Endothelial cell of umbilical vein (primary cell): ENCODE measurements at places on chromosomes 6 and 20.

- no peak for DNase-seq
Measured at GRCh38 chr20:47701612-47702011, 83.7 kb downstream of the SULF2 start.

GRCh38 chr6:146433881-146434731 lies 109.5 kb upstream of the RAB32 start:
- no peak for DNase-seq

GRCh38 chr20:50317609-50318008 lies 127.0 kb downstream of the CEBPB start:
- DNase-seq, result no peak

DNA sequence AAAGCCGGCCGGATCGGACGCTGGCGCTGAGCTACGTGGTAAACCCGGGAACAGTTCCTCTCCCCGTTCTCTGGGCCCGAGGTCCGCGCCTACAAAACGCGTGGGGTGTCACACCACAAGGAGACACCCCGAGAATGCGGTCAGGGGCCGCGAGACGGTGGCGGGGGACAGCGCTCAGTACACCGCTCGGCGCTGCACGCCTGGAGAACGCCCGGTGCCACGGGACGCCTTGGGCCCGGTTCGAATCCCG lies 670 bp downstream of the NCOA5 start:
- DNase-seq, result no peak

DNA sequence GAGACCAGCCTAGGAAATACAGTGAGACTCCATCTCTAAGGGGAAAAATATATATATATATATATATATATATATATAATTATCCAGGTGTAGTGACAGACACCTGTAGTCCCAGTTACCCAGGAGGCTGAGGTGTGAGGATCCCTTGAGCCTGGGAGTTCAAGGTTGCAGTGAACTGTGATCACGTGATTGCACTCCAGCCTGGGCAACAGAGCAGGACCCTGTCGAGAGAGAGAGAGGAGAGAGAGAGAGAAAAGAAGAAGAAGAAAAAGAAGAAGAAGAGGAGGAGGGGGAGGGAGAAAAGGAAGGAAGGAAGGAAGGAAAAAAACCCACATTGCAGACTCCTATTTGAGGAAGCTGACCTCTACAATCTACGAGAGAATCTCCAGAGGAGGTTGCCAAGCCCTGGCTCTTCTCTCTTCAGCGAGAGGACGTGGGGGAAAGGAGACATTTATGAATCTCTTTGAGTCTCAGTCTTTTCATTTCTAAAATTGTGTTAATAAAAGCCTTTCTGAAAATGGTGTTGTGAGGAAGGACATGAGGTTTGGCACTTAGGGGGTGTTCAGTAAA lies 49.7 kb downstream of the COL11A2 start:
- DNase-seq, result no peak

GRCh38 chr6:22098601-22099031 lies 198.2 kb downstream of the PRL start:
- peak; percentile 67 for DNase-seq

GRCh38 chr20:49712118-49712517 lies 1.6 kb downstream of the B4GALT5 start:
- DNase-seq, result no peak

DNA sequence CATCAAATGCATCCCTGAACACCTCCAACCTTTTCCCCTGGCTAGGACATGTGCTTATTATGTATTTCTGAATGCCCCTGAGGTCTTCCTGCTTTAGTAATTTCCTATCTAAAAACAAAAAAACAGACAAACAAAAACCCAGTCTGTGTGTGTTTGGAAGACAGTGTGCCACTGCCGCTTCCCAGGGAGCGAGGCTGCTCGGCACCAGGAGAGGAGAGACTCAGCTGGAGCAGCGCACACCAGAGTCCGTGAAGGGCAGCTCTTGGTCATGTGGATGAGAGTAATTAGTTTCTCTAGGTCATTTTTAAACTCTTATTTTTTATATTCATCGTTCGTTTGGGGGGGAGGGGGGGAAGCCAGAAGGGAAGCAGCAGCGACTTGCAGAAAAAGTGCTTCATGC lies 10.0 kb upstream of the ANKRD60 start:
- DNase-seq, result no peak

- DNase-seq, result no peak
Measured at GRCh38 chr6:170186006-170186935, 104.6 kb downstream of the DLL1 start.

DNA sequence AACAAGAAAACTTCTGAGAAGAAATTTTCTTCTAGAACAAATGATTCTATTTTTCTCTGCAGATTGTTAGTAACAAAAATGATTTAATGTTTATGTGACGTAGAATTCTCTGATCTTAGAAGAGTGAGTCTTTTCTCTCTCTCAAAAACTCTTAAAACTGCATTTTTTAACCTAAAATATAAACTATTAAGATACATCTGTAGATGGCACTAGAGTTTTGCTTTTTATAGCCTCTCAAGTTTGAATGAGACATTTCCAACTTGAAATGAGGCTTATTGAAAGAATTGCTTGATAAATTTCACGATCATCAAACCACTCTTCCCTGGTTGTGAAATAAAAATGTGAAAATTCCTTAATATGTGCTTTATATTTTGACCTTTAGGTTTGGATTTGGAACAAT lies 53.8 kb downstream of the PHF3 start:
- peak; percentile 5 for DNase-seq

- DNase-seq, result no peak
Measured at GRCh38 chr6:5781019-5781418, 225.7 kb downstream of the NRN1 start.

- no peak for DNase-seq
Measured at GRCh38 chr20:61041481-61041880, 210.6 kb upstream of the CDH4 start.

DNA sequence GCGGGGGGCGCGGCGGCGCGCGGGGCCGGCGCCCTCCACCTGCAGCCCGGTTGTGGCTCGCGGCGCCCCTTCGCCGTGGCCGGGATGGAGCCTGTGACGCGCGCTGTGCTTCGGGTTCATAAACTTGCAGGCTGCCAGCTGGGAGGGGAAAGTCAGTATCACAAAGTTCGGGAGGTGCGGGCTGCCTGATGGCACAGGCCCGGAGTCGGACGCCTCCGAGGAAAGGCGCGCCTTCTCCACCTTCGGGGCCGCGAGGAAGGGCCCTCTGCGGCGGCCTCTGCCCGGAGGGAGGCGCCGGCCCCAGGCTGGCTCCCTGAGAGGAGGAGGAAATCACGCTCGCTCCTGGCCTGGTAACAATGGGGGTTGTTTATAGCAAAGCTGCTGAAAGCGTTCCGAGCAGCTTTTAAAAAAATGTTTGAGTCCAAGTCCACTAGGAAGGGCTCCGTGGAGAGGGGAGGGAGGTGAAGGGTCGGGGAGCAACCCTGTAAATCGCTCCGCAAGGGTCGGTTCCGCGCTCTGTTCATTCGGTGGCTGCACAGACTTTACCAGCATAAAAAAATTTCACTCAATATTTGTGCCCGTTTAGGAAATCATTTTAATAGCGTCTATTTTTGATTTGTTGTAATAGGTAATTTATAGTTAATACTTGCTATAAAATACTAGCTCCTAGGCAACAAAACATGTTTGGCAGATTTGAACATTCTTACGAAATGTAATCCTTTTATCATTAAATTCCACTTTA lies 1.0 kb downstream of the AFDN start:
- DNase-seq, result peak; percentile 67

GRCh38 chr6:97427648-97428047 lies 144.6 kb upstream of the MMS22L start:
- DNase-seq, result no peak

DNA sequence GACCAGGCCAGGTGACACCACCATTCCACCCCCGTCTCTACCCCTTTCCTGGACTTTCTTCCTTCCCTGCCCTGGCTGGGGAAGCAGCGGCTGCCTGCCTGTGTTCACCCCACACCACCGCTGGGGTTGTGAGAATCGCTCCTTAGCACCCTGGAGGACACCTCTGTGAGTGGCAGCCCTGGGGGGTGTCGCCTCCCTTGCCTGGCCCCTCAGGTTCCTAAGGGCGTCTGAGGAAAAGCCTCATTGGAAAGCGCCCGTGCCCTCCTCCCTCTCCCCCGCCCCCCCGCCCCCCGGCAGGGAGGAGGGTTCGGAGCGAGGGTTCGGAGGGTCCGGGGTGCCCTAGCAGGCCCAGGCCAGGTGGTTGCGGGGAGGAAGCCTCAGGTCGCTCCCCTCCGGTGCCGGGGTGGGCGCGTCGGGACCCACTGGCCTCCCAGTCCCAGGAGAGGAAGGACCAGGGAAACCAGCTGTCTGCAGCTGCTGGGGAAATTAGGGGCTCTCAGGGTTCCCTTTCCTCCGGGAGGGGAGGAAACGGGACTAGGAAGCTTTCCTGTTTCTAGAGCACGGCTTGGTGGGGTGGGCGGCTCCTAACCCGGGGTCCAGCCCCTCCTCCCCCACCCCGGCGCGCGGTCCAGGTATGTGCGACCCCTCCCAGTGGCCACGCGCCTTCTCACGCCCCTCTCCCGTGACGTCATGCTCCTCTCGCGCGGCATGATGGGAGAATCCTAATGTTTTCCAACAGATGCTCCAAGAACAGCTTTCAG lies at the start of gene PHACTR3:
TSS of gene PHACTR3 (plus strand) at position 760 of the 761 bp plus-strand sequence. CDS start 475 bp downstream, outside the sequence.
- DNase-seq, result no peak

GRCh38 chr20:45100563-45101245 lies at the start of gene KCNS1:
TSS of gene KCNS1 (minus strand) at chr20:45101127. CDS start at chr20:45099236, 1,891 bp downstream.
- peak; percentile 25 for DNase-seq

DNA sequence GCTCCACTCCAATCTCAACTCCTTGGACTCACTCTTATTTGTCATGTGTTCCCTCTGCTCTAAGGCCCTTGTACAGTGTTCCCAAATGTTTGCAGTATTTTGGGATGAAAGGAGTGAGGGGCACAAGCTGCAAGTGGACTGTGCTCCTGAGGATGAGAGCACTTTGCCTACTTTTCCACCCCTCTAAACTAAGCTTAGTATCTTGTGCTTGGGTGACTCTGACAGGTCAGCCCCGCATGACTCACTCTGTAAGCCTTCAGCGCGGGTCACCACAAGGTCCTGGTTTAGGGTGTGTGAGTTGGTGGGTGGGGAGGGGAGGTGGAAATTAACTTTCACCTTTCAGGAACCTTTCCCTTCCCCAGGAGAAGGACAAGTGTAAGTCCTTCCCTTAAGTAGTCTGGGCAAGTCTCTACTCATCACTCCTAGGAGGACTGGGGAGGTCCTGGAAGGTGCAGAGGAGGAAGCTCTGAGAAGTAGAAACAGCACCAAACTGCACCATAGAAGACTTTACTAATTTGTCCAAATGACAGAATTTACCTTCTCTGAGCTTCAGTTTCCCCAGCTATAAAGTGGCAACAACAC lies 68.8 kb upstream of the EPB41L1 start:
- no peak for DNase-seq

- DNase-seq, result no peak
Measured at GRCh38 chr6:114989279-114989964, 646.6 kb upstream of the HS3ST5 start.

DNA sequence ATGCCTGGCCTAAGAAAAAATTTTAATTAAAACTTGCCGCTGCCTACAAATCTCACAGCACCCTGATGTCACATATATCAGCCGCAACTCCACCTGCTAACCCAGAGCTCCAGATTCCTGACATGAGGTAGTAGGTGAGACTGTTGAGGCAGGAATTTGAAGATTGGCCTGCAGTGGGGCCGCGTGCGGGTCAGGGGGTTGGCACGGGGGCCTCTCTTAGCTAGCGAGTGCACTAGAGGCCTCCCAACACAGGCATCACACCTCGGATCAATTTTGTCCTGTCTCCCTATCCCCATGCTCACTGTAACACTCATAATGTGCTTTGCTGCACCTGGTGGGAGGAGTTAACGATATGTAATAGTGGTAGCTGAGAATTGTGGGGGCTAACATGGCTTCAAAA lies 349.8 kb downstream of the CDC5L start:
- no peak for DNase-seq

- peak; percentile 35 for DNase-seq
Measured at GRCh38 chr6:111087106-111087835, at the start of gene SLC16A10. TSS of gene SLC16A10 (plus strand) at chr6:111087503. CDS start at chr6:111087753, 250 bp downstream.

DNA sequence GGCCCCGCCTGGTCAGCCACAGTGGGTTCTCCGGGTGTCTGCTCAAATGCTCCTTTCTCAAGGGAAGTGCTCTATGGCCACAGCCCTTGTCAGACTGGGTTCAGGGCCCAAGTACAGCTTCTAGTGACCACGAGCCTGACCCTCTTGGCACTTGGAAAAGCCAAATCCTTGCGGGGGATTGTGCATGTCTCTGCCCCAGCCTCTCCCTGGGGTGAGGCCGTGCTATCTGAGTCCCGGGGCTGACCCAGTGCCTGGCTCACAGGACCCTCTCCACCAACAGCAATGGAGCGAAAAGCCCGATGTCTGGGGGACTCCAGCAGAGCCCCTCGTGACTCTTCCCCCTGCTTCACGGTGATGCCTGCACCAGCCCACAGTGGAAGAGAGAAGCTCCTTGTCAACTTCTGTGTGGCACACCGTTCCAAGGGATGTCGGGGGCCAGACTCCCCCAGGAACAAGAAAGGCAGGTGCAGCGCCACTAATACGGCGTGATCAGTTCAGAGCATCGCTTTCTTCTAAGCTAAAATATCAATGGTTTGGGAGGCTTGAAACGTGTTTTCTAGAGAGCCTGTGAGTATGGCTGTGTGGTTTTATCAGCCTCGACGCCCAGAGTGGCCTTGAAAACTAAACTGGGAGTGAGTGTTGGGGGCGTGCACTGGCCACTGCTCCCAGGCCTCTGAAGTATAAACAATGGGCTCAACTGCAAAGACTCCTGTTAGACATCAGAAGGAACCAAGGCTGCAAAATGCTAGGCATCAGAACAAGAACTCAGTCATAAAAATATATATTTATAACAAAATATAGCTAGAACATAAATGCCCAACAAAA lies 51.9 kb downstream of the DLL1 start:
- no peak for DNase-seq

DNA sequence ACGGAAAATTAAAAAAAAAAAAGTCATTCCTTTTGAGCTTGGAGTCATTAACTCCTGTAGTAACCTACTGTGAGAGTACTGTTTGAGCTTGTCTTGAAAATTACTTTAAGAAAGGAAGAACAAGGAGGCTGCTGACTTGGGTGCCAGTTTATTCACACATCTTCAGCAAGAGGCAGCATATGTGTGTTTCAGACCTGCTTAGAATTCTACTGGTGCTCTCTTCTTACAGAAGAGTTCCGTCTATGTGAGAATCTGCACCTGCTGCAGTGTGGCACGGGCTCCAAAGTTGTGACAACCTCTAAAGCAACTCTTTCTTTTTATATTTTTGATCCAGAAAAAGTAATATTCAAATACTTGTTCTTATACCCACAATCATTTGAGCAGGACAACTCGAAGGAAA lies 117.4 kb upstream of the SOX4 start:
- DNase-seq, result no peak

GRCh38 chr6:159203304-159204005 lies 34.3 kb downstream of the FNDC1 start:
- no peak for DNase-seq

DNA sequence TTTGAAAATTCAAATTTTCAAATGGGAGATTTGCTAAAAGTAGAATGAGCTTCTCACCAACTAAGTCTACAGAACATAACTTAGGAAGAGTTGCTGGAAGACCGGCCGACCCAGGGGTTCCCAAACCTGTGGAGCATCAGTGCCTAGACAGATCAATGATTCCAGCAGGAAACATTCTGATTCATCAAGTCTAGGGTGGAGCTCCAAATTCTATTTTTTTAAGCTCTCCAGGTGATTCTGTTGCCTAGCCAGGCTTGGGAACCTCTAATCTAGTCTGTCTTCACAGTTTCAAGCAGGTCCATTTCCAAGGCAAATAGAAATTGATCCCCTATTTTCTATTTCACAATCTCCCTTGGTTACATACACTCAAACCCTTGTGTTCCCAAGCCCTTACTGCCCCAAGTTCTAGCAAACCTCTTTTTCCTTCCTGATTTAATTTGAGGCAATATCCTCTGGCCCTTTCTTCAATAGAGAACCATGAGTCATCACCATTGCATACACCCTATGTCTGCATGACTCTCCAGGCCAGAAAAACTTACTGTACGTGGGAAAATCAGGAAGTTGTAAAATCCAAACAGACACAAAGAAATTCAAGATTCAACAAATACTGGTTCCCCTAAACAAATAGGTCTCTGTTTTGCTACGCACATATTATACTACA lies 8.9 kb downstream of the ATXN1 start:
- DNase-seq, result peak; percentile 91
